ENCODE measurements at places on chromosomes 4 and X. TPM values are rescaled to one million over a fixed set of nuclear protein-coding genes. Genes with fewer than 3 reads are reported as not detected.

- DNase-seq: no peak
Measured at GRCh38 chr4:40940317-40940741, 190.6 kb downstream of the NSUN7 start.

The FATE1 gene
- not detected for total RNA-seq

The PDGFC gene
- 17.0 TPM for total RNA-seq

- DNase-seq: no peak
Measured at GRCh38 chr4:165217325-165217724, 10.0 kb downstream of the KLHL2 start.

DNA sequence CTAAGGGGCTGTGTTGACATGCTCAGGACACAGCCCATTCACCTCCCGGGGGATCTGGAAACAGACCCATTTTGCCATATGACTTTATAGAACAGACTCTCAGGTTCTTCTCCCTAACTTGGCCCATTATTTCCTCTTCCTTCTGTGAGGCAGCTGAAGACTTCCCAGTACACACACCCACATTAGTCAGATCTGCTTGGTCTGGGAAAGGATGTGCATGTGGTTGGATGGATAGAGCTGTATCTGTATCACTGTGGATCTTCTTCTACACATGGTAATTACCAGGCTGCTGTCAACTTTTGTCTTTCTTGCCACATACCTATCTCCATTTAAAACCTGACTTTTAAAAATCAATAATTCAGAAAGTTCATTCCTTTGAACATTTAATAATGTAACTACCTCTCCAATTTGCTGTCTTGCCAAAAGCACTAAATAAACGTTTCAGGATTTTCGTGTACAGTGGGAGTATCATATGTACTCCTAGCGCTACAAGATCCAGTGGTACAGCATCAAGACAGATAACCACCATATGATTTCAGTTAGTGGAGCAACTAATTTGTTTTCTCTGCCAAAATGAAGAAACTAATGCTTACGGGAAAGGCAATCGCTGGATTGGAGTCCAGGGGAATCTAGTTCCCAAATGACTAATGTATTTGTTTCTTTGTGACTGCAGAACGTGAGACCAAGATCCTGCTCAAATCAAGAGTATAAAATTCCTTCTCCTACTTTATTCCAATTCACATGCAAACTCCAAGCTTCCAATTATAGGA, 134.1 kb upstream of the MAP3K15 start:
- DNase-seq: no peak

GRCh38 chr4:144442713-144443112, 203.2 kb upstream of the HHIP start:
- no peak for DNase-seq

The MND1 gene
- 3.9 TPM for total RNA-seq

DNA sequence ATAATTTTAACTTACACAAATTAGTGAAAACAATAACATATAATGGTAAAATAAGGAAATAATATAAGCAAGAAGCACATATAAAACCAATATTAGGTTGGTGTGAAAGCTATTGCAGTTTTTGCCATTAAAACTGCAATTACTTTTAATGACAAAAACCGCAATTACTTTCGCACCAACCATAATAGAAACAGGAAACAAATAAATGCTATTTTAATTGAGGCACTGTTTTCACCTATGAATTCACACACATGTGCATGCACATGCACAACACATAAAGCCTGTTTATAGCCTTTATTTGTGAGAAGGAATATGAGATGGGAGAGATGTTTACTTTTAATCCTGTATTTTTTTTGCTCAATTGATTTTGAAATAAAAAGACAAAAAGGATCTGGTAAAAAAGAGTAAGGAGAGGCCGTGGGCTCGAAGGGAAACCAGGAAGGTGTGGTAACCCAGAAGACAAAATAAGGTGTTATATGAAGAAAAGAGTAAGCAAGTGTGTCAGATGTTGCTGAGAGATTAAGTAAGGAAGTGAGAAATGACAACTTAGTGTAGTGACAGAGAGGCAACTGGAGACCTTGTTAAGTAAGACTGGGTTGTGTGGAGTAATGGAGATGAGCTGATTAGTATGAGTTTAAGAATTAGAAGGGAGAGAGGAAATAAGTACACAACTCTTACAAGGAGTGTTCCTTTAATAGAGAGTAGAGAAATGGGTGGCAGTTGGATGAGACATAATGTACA, 69.0 kb downstream of the KLHL13 start:
- no peak for DNase-seq

The CT55 gene
- not detected for total RNA-seq
